Kasumi-1 (cell line): ENCODE measurements at places on chromosomes 7 and 10.
A peak's percentile ranks its signal among the peaks of the same experiment; 100 is the strongest.

- DNase-seq = no peak
Measured at GRCh38 chr7:21377545-21377944, 50.3 kb upstream of the SP4 start.

DNA sequence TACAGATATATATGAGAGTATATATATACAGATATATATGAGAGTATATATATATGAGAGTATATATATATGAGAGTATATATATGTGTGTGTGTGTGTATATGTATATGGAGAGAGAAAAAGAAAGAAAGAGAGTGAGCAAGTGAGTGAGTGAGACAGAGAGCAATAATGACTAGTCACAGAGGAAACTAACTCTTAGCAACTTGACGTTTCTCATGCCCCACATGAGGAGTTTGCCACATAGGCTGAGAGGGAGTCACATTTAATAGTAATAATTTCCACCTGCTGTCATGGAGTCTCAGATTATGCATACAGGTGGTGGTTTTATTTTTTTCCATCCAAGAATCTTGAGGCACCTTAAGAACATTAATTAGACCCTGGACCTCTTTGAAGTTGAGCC is 199.9 kb downstream of the GATA3 start:
- DNase-seq = no peak

DNA sequence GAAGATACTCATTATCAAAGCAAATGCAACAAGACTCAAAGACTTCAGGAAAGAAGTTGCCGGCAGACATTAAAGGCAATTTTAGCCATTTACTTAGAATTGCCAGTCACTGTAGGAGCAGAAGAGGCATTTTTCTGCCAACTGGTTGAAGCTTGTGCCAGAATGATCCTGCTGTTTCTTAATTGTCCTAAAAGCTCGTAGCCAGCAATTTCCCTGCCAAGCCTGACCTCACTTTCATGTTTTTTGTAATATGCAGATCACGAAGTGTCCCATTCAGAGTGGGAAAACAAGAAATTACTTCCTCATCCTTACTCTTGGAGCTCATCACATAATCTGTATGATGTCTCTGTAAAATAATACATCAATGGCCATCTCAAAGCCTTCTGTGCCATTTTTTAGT is 130.9 kb upstream of the ANKRD1 start:
- DNase-seq = no peak

GRCh38 chr7:14886533-14886932 is 16.0 kb downstream of the DGKB start:
- no peak for DNase-seq

DNA sequence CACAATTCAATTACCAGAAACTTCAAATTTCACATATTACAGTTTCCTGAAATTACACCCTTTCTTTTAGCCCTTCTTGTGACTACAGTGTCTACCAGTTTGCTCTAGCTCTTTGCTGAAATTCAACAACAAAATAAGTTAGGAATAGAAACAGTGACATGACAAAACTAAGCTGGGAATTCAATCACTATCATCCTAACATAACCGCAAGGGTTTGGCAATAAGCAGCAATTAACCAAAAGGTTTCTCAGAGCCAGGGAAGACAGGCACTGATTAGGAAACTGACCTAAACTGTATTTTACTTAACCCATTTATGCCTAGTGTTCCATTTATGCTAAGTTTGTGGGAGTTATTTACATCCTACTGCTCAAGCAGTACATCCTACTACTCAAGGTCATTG is 31.3 kb downstream of the HIBADH start:
- no peak for DNase-seq

GRCh38 chr10:33212061-33212748 is 122.3 kb downstream of the NRP1 start:
- DNase-seq = no peak

DNA sequence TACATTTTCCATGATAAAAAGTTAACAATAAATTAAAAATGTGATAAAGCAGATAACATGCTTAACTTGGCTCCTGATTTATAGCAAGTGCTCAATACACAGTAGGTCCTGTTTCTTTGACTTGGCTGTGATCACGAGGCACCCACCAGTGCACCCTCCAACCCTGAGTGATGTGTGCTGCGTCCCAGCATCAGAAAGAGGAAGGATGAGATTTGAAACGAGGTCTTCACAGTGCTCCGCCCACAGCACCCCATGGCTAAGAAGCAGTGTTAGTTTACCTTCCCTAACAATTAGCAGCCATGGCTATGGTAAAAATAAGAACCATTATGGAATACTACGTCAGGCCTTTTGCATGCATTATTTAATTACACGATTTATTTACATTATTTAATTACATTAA is 292.0 kb upstream of the ZMIZ1 start:
- DNase-seq = peak; percentile 24

DNA sequence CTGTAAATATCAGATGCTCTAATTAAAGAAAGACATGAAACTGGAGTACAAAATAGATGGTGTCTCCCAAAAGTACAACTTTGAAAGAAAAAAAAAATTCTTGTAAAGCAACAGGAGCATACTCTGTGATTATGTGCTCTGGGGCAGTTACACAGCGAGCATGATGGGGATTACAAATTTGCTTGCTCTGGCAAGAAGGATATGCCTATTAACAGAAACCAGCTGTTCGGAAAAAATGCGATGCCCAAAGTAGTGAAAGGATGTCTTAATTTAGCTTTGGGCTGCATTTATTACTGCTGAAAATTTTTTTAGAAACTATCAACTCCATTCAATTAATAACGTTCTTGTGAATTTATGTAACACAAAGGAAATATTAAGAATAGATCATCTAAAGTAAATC is 256.9 kb upstream of the TPK1 start:
- DNase-seq = no peak

DNA sequence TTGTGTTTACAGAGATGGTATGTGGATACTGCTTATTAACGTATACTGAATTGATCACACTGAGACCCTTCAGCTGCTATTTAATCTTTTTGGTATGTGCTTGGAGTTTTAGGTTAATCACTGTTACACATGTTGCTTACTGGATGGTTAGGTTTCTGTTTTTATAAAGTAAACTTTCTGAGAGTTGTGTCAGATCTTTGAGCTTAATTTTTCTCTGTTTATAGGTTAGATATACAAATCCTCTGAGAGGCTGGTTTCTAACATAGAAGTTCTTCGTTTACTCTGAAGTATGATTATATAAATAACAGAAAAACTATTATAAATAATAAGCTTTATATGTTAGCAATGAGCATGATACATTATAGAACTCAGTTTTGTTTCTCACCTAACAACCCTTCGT is 123.1 kb downstream of the NSUN6 start:
- no peak for DNase-seq

DNA sequence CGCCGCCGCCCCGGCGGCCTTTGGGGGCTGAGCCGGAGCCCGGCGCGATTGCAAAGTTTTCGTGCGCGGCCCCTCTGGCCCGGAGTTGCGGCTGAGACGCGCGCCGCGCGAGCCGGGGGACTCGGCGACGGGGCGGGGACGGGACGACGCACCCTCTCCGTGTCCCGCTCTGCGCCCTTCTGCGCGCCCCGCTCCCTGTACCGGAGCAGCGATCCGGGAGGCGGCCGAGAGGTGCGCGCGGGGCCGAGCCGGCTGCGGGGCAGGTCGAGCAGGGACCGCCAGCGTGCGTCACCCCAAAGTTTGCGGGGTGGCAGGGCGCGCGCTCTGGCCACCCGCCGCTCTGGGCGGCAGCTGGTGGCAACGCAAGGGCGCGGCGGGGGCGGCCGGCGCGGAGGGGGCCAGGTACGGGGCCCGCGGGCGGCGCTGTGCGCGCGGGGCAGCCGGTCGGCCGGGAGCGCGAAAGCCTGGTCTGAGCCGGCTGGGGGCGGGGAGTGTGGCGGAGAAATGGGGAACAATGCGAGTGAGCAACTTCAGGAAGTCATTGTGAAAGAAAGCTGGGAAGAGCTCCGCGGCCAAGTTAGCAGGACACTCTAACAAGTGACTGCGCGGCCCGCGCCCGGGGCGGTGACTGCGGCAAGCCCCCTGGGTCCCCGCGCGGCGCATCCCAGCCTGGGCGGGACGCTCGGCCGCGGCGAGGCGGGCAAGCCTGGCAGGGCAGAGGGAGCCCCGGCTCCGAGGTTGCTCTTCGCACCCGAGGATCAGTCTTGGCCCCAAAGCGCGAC is at the start of gene IKZF1:
Gene IKZF1, plus strand, starts transcription at position 588 of the 782 bp plus-strand sequence. CDS start 14,346 bp downstream, outside the sequence.
- DNase-seq = peak; percentile 97

- no peak for DNase-seq
Measured at GRCh38 chr10:96417441-96417840, 58.6 kb upstream of the OPALIN start.

DNA sequence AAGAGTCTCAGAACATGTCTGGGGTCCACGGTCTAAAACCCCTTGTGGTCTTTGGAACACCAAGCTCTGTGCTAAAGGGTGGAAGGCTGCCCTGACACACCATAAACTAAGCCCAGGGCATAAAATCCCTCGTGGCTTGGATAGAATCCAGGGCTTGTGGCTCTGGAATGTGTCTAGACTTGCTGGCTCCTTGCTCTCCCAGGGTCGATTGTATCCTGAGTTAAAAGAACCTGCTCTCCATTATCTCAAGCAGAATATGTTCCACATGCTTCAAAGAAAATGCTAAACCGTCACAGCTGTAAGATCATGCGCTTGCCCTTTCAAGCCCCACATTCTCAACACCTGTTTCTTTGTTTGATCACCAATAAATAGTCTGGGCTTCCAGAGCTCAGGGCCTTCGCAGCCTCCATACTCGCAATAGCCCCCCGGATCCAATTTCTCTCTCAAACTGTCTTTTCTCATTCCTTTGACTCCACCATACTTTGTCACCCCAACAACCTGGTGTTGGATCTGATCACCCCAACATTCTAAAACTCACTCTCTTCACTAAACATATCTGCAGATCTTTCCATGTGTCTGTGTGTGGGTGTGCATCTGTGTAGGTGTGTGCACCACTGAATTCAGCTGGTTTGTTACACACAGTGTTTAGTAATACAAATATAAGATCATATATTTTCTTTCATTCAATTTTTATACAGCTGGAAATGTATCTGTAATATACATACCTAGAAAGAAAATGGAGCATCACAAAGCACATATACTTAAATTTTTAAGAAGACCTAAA is 238.5 kb downstream of the ZMYND11 start:
- DNase-seq = no peak

DNA sequence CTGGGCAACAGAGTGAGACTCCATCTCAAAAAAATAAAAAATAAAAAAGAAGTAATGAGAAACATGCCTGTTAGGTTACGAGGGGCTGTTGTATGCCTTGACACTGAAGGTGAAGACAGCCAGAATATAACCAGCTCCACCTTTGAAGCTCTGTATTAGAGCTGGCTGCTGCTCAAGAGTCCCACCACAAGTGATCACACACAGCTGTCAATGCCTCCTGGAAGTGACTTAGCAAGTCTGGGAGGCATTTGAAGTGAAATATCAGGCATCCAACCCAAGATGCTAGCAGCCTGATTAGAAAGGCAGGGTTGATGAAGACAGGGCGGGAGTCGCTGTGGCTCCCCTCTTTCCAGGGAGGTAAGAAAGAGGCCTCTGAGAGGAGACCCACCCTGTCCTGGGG is 34.1 kb upstream of the INPP5F start:
- DNase-seq = no peak

GRCh38 chr10:130018730-130019185 is 54.7 kb upstream of the EBF3 start:
- DNase-seq = no peak

DNA sequence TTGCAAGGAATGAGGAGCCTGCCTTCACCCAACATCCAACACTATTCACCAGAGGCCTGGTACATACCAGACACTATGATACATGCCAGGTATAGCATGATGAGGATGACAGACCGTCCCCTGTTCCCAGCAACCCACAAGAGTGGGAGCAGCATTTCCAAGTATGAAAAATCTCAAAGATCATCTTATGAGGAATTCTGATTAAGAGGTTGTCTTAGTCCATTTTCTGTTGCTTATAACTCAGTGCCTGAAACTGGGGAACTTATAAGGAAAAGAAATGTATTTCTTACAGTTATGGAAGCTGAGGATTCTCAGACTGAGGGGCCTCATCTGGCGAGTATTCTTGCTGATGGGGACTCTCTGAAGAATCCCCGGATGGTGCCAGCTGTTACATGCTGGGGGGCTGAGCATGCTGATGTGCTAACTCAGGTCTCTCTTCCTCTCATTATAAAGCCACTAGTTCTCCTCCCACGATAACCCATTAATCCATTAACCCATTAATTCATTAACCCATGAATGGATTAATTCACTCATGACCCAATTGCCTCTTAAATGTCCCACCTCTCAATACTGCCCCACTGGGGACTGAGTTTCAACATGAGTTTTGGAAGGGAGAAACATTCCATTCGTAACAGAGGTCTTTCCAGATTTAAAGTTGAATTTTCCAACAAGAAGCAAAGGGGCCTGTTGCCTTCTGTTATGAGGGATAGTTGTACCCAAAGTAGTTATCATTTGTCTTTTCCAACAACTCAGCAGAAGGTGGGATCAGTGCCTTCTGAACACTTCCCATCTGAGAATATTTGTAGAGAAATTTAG is 173.9 kb downstream of the HERPUD2 start:
- DNase-seq = no peak

GRCh38 chr7:149776289-149776688 is 2.9 kb upstream of the ZNF467 start:
- DNase-seq = peak; percentile 85

- DNase-seq = no peak
Measured at GRCh38 chr10:95328013-95328412, 37.2 kb upstream of the PDLIM1 start.

DNA sequence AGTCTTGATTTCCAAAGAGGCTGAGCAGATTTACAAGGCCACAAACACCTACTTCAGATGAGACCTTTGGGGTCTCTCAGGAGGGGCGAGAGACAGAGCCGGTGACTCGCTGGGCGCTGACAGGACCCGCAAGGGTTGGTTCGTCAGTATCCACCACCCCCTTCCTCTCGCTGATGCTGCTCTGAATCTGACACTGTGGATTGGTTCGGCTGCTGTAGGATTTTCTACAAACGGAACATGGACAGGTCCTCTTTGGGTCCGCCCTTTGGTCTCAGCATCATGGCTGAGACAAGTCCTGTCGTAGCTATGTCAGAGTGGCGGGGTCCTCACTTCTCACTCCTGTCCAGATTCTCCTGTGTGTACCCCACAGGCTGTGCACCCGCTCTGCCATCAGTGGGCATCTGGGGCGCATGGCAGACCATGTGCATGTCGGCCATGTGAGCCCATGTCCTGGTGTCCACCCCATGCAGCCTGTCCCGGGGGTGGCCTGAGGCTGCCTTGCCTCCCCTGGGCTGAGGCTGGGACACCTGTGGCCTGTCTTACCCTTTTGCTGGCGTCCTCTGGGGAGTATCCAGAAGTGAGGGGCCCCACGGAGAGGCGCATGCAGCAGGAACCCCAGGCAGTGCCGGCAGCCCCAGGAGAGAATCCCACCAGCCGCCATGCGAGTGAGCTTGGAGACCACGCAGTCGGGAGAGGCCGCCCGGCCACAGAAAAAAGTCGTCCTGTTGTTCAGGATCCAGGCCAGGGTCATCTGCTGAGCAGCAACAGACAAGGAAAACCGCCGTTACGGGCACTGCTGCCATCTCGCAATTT is 21.6 kb upstream of the FAM20C start:
- no peak for DNase-seq

GRCh38 chr10:22704942-22705341 is 9.4 kb downstream of the PIP4K2A start:
- DNase-seq = no peak
